ENCODE measurements at places on chromosomes 6 and 20.

DNA sequence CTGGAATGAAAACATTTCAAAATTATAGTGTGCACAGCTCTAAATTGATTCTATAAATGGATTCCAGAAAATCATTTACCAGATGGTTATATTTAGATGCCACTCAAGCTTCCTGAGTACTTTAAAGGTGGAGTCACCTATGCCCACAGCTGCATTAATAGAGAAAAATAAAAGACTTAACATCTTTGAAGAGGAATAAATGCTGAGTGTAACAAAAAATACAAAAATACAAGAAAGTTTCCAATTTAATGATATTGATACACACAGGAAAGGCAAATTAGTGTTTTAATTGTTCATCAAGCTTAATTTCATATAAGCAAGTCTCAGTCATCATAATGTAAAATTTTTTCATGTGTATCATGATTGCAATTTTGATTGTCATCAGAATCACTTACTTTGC is 89.5 kb upstream of the MANEA start:
- no peak for DNase-seq

GRCh38 chr6:98498866-98499265 is 335.5 kb upstream of the POU3F2 start:
- no peak for DNase-seq

DNA sequence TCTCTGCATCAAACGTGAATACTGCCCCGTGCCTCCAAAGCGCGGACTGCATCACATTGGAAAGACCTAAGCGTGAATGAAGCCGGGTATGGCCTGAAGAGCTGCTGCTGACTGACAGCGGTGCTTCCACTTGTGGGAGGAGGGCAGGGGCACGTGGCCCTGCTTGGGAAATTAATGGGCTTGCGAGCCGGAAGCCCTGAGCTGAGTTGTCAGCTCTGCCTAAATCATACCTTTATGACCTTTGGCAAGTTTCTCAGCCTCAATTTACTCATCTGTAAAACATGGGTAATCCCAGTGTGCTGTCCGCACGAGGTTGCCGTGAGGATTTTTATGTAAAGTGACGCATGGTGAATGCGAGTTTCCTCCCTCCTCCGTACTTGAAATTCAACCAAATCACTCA is 67.0 kb upstream of the FOXQ1 start:
- DNase-seq: no peak

DNA sequence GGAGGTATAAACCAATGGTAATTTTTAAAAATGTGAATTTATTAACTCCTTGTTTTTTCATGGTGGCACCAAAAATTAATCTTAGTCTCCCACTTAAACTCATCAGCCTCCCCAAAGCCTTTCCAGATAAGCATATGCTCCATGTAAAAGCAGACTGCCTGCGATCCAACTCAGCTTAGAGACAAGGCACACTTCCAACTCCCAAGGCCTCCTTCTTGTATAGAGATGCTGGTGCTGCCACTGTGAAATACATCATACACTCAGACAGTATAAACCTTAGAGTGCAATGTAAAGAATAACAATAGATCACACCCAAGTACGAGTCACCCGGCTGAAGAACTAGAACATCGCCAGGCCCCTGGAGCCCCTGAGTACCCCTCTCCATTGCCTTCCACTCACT is 2.0 kb downstream of the ANKRD6 start:
- DNase-seq: no peak

GRCh38 chr6:160248538-160248937 is 10.1 kb downstream of the SLC22A2 start:
- DNase-seq: no peak

DNA sequence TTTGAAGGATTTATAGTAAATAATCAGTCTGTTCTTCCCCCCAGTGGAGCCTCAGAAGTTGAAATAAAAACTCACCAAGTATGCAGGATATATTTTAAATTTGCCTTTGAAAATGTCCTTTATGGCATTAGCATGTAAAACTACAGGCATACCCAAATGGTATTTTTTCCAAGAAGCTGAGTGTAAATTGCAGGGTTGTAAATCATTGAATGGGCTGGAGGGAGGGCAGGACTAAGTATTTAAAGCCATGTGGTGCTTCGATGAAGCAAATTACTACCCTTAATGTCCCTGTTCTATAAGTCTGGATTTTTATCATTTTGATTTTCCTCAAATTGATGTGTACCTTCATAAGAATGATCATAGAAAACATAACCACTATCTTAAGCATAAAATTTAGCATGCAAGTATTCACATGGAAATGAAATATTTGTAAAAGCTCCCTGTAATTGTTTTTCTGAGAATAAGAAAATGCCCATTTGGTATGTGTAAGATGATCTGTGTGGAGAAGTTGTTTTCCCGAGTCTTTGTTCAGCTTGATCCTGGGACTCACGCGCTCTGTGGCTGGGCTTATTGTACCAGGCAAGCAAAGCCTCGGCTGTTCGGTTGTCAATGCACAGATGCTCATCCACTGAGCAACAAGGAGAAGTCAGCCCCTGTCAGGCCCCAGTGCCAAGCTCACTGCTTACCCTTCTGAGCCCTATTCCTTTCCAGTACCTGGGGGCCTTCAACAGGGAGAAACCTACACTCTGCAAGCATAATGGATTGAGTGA is 66.7 kb downstream of the CD164 start:
- DNase-seq: no peak

- DNase-seq: peak; percentile 17
Observed at GRCh38 chr20:46089167-46089416, 670 bp downstream of the NCOA5 start.

DNA sequence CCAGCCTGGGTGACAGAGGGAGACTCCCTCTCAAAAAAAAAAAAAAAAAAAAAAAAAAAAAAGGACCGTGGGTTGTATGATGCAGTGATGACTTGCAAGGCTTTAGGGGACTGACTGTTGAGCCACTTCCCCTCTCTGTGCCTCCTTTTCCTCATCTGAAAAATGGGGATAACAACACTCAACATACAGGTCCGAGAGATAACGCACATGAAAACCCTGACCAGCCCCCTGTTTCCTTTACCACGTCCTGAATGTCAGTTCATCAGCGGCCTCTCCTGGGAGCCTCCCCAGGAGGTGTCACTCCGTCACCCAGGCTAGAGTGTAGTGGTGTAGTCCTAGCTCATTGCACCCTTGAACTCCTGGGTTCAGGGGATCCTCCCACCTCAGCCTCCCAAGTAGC is 3.9 kb downstream of the SLA2 start:
- no peak for DNase-seq

GRCh38 chr6:56156643-56157042 is 90.7 kb downstream of the COL21A1 start:
- no peak for DNase-seq

DNA sequence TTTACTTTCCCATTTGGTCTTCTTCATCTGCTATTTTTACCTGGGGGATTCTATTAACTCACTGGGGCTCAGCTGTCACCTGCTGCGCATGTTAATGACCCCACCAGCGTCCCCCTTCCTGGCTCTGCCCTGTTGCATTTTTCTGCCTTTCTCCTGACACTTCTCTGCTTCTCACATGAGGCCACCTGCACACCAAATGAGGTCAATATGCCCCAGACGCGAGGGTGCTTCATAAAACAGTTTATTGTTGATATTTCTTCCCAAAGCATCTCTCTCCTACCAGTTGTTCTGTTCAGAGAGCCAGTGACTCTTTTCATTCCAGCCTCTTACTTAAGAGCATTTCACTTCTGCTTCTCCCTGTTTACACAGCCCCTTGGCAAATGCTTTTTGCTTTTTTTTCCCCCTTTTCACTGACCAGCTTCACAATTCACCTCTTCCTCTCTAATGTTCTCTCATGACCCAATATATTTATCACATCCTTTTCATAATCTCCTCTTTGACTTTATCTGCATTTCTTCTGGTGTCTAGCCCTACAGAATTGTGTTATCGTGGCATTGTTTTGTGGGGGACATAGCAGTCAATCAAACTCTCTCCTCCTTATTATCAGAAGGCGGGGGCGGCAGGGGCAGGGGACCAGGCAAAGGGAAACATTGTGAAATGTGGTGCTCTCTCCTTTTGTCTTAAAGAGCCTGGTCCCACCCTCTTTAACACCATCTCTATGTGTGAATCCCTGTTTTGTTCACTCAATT is 545.8 kb upstream of the CITED2 start:
- DNase-seq: no peak

DNA sequence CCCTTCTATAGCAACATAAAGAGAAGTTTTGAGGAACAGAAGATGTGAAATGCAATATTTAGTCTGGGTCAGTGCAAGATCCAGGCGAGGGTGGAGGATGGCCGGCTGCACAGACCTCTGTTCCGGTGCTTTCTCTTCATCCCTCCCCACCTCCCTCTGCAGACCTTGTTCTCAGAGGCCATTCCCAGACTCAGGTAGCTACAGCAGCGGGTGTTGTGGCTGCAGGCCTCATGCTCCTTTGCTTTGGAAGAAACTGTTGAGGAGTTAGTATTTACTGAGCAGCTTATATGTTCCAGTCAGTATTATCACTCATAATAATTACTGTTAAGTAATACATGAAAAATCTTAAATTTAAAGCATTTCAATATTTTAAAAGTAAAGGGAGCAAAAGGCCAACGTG is 1.7 kb downstream of the BTN3A3 start:
- DNase-seq: no peak

GRCh38 chr6:18219591-18219990 is 44.7 kb downstream of the DEK start:
- DNase-seq: no peak

- no peak for DNase-seq
Observed at GRCh38 chr6:111770263-111771093, 102.8 kb downstream of the FYN start.

- DNase-seq: no peak
Observed at GRCh38 chr6:30823534-30823865, 60.8 kb upstream of the DDR1 start.

- DNase-seq: no peak
Observed at GRCh38 chr20:11826334-11826733, 91.4 kb upstream of the BTBD3 start.

- peak; percentile 62 for DNase-seq
Observed at GRCh38 chr6:30877419-30878262, 6.7 kb upstream of the DDR1 start.

GRCh38 chr6:72216222-72217068 is 330.1 kb downstream of the RIMS1 start:
- no peak for DNase-seq

GRCh38 chr20:55086421-55086820 is 611.0 kb downstream of the DOK5 start:
- no peak for DNase-seq

GRCh38 chr6:115954740-115955139 is 106.0 kb downstream of the FRK start:
- no peak for DNase-seq

GRCh38 chr6:88512951-88513350 is 346.8 kb upstream of the CNR1 start:
- DNase-seq: no peak

DNA sequence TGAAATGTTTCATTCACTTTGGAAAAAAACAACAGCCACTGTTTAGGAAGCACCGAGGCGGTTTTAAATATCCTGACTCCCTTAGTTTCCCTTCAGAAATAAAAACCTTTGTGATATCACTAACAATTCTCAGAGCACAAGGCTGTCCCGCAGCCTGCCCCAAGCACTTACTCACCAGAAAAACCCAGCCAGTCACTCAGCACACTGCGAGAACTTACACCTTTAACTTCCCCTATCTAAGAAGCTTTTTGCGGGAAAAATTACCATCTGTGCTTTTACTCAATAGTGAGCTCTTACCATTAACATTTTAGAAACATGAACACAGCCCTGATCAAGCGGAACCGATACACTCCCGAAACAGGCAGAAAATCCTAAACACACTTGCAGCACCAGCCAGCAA is 9.3 kb downstream of the ZBTB46 start:
- DNase-seq: no peak

- DNase-seq: no peak
Observed at GRCh38 chr20:6767126-6767535, 355 bp upstream of the BMP2 start.

DNA sequence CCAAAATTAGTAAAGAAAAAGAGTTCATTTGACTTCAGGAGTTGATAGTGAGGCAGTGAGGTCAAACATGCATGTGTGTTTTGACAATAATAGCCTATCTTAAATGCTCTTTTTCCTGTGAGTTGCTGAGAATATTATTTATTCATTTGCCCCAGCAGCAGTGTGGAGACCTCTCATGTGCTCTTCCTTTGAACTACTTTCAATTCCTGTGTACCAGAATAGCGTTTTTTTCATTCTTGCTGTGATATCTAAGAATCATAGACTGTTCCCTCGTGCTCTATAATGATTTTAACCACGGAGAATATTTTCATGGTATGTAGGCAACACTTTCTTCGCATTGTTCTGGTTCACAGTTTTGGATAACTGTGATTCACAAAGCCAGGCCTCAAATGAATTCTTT is 5.2 kb downstream of the CDYL start:
- DNase-seq: no peak

DNA sequence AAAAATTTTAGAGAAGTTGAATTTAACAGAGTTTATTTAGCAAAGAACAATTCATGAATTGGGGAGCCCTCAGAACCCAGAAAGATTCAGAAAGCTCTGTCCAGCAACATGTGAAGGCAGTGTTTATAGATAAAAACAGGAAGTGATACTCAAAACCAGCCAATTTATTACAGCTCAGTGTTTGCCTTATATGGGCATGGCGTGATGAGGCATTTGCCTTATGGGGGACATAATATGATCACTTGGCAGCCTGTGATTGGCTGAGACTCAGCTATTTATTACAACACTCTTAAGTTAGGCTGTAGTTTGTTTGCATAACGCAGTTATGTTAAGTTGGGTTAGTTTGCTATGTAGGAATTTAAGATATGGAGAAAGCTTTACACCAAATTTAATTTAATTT is 11.5 kb downstream of the HLA-DPA1 start:
- no peak for DNase-seq

GRCh38 chr6:147185216-147185615 is 19.0 kb upstream of the STXBP5 start:
- DNase-seq: no peak

- no peak for DNase-seq
Observed at GRCh38 chr6:7697432-7697819, 28.5 kb upstream of the BMP6 start.

- DNase-seq: no peak
Observed at GRCh38 chr6:150698391-150698790, 98.7 kb downstream of the PLEKHG1 start.

- no peak for DNase-seq
Observed at GRCh38 chr6:139257291-139257690, 34.5 kb downstream of the TXLNB start.

DNA sequence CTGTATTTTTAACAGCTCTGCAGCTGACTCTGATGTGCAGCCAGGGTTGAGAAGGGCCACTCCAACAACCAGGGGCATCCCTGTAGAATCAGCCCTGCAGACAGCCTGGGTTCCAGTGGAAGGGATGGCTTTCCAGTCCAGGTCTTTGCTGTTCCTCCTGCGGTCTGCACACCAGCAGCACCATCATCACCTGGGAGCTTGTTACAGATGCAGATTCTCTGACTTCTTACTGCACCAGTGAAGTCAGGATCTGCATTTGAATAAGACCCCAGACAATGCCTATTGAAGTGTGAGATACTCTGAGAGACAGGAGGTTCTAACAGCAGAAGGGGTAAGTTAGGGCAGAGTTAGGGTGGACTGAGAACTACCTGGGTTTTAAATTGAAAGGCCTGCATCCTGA is 151.3 kb downstream of the F13A1 start:
- DNase-seq: no peak

- DNase-seq: no peak
Observed at GRCh38 chr20:63972312-63973159, 2.8 kb upstream of the ZNF512B start.
